Right ventricle myocardium superior (tissue), 1 donor: ENCODE measurements at places on chromosomes 12 and 14. TPM values are rescaled to one million over a fixed set of nuclear protein-coding genes. Genes with fewer than 3 reads are reported as not detected.

DNA sequence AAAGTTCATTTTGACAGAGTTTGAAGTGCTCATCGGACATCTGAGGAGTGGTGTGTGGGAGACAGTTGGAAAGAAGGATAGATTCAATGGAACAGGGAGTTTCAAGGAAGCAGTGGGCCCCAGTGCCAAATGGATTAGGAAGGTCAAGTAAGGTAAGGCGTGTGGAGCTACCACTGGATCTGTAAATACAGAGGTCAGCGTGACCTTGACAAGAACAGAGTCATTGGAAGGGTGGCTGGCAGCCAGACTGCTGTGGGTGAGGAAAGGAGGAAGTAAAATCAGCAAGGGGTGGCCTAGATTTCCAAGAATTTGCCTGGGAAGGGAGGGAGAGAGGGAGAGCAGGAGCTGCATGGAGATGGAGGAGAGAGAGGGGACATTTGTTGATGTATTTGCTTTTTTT is 68.2 kb upstream of the IGF1 start:
- peak; percentile 46 for DNase-seq

DNA sequence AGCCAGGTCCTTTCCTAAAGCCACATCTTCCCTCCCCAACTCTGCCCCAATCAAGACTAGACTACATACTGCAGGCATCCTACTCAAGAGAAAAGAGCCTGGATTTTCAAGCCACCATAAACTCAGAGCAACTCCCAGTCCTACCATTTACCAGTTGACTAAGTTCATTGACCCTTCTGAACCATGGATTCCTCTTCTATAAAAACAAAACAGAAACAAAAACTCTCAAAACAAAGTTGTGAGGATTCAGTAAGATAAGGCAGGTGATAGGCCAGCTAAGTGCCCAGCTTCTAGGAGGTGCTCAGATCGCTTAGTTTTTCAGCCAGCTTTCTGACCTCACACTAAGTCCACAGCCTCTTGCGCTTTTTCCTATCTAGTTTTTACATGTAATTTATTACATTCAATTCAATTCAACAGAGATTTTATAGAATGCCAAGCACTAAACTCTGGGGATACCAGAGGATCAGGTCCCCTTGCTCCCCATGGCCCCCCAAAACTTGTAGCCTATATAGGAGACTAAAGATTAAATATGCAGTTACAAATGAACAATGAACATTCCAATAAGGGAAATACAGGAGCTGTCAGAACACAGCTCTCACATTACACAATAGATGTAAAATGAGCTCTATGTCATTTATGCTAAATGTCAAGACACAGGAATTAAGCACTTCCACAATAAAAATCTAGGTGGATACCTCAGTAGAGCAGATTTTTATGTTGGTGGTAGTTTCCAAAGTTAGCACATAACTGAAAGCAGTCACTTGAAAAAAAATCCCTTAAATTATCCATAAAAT is 104.5 kb upstream of the EGLN3 start:
- no peak for DNase-seq

- DNase-seq, result no peak
Measured at GRCh38 chr12:53972152-53972702, 699 bp upstream of the HOXC11 start.

DNA sequence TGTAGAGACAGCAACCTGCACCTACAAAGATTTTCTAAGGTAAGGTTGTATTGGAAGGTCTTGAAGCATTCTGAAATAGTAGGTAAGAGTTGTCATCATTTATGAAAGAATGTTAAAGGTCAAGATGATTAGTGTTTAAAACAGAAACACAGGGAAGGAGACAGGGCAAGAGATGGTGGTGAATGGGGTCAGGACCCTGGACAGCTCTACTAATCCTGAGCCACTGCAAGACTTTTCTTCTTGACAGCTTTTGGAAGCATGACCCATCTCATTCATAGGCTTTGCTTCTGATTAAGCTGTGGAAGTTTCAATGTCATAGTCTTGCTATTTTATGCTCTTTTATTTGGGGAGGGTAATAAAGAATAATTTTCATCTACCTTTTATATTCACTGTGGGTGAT is 75.5 kb upstream of the CAND1 start:
- no peak for DNase-seq

DNA sequence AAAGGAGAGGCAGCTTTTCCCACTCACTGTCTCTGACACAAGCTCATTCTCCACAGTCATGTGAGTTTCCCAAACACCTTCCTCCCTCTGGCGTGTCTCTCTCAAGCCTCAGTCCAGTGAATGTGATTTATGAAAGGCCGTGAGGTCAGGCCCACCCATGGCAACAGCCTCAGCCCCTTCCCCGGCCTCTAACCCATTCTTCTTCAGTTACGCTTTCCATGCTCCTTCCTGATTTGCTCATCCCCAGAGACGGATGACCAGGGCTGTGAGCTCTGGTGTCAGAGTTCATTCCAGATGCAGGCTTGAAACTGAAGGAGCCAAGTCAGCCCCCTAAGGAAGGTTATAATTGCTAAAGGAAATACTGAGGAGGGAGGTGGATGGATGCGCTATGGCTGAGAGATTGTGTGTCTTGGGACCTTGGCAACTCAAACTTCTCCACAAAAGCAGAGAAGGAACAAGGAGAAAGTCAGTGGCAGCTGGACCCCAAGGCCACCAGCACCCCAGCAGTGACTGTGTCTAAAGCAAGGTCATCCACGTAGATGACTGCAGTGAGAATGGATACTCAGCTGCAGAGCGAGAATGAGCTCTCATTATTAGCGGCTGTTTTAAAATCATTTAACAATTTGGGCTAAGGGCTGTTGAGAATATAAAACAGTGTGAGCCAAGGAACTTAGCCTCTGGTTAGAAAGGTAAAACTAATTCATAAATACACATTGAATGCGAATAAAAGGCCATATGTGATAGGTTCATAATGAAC is 84.1 kb downstream of the FBXL14 start:
- no peak for DNase-seq

DNA sequence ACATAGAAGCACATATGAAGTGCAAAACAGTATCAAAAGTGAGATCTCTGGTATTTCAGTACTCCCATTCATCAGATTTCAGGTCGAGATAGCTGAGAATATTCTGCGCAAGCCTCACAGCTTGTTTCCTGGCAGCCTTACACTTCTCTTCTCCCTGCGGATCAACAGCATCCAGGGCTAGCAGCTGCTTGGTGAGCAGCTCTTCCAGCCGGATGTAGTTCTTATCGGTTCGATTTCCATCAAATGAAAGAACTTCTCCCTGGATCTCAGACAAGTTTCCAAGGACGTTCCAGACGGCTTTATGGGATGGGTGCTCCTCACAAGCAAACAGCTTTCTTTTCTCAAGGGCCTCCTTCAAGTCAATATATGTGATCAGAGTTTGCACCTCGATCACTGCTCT is 2.7 kb downstream of the BAG5 start:
- no peak for DNase-seq

DNA sequence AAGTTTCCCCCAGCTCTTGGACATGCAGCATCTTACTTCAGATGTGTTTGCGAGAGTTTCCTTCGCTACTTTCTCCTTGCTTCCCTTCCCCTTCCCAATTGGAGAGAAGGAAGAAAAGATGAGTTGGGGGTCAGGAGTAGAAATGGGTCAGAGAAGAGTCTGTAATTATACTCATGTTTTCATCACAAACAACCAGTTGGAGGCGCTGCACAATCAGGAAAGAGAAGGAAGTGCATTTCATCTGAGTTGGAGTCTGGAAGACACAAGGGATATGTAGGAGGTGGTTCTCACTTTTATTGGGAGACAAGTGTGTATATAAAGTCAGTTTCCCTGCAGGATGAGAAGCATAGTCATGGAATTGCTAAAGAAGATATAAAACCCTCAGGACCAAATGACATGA is 31.3 kb upstream of the VSX2 start:
- DNase-seq, result no peak

GRCh38 chr12:121872546-121873215 is 14.0 kb upstream of the HPD start:
- peak; percentile 59 for DNase-seq

- DNase-seq, result no peak
Measured at GRCh38 chr14:80946187-80946586, 4.6 kb upstream of the CEP128 start.

DNA sequence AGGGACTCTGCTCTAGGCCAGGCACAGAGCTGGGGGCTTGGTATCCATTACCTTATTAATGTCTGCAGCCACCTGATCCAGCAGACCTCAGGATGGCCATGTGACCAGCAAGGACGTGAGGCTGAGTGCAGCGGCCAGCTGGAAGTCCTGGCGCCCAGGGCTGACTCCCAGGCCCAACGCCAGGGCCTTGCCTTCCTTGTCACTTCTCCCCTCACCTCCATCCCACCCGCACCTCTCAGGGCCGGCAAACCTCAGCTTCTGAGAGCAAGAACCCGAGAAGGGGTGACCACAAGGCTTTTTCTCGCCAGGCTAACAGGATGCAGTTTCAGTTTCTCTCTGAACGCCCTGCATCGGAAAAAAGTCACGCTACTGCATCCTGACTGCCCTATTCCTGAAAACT is 15.4 kb downstream of the RAB35 start:
- DNase-seq, result peak; percentile 59

DNA sequence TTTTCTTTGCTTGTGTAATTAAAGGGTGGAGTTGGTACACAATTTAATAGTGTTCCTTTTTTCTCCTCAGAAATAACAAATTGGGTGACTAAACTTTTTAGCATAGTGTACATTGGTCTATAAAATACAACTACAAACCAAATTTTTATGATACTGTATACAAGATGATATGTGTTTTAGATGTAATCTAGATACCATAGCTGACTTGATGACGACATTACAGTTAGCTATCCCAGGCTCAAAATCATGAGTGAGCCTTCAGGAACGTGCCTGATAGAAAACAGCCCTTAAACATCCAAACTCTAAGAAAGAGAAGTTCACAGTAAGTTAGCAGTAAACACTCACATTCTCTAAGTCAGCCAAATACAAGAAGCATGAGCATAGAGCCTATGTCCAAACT is 99.0 kb upstream of the SSTR1 start:
- no peak for DNase-seq

DNA sequence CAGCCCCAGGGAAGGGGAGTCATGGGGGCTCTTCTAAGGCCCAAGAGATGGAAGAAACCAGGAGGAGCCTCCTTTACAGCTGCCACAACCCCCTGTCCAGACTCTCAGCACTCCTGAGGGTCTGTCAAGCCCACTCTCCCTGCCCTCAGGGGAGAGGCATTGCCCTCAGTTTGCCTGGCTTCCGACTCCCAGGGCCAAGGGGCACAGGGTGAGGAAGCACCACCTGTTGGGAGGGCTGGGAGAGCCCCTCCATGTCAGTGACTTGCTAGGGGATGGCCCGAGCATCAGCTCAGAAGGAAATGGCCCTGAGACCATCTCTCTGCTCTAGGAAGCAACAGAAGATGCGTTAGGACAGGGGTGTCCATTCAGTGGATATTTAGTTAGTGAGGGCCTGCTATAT is 36.1 kb downstream of the LTBP2 start:
- peak; percentile 7 for DNase-seq

DNA sequence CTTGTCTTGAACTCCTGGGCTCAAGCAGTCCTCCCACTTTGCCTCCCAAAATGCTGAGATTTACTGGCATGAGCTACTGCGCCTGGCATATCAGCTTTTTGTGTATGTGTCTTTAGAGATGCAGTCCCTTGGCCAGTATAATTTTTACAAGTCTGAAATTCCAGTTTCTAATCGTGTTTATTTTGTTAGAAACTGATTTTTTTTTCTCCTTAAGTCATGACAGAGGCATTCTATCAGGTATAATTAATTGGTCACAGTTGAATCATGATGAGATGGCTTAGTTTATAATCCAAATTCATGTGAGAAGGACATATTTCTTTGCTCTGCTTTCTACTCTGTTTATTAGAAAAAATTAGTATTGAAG is 98.9 kb downstream of the PCNX1 start:
- no peak for DNase-seq

GRCh38 chr12:19700969-19701368 is 261.7 kb downstream of the AEBP2 start:
- no peak for DNase-seq

GRCh38 chr12:61018571-61018970 is 1241.6 kb upstream of the USP15 start:
- no peak for DNase-seq

DNA sequence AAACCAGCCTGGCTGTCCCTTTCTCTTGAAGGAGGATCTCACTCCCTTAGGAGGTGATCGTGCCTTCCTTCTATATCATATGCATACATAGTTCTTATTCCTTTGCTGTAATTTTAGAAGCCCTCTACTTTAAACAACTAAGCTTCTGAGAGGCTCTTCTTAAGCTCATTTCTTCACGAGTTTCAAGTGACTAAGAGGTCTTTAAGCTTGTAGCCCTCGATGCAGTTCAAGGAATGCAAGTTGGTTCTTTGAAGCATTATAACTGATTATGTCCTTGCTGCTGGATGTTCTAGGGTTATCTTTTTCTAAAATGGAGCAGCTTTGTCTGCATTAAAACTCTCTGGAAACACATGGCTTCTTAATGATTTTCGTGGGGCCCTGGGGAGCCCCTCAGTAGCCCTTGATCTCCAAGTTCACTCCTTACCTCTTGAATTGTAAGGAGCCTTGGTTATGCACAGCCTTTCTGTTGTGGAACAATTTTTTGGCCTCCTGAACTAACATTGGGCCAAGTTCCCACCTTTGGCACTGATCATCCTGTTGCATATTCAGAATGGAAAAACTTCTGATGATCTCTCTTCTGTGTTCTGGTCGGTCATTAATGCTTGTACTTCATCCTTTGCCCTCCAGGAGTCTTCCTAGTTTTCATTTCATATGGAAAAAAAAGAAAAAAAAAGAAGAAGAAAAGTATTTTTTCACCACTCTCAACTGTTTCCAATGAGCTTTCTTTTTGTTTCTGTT is 12.6 kb downstream of the RASSF8 start:
- DNase-seq, result no peak

GRCh38 chr12:22518060-22518719 is 26.2 kb downstream of the C2CD5 start:
- peak; percentile 53 for DNase-seq

GRCh38 chr14:94542111-94542810 is 19.0 kb upstream of the SERPINA4 start:
- no peak for DNase-seq

ATL1 gene
- 0.89 TPM for total RNA-seq

CORO1C gene
- 69.1 TPM for total RNA-seq

PDZRN4 gene
- total RNA-seq, result not detected

KRT82 gene
- not detected for total RNA-seq

C12orf60 gene
- total RNA-seq, result 1.6 TPM
